ENCODE measurements at places on chromosomes 5 and 9.
A peak's percentile ranks its signal among the peaks of the same experiment; 100 is the strongest.

- no peak for DNase-seq
Observed at GRCh38 chr5:86688406-86688805, 70.7 kb downstream of the COX7C start.

GRCh38 chr5:42632354-42632900 lies 124.2 kb upstream of the CCDC152 start:
- DNase-seq, result no peak

DNA sequence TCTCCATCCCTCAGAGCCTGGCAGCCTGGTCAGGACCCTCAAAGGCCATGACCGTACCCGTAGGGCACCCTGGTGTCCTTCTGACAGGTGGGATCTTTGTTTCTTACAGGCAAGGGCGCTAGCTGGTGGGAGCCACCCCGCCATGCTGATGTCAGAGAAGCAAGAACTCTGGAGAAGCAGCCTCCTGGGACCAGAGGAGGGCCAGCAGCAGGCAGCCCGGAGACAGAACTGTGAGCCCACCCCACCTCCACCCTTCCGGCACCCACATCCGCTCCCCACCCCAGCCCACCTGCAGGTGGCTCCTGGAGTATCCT lies 42.2 kb upstream of the IL17B start:
- no peak for DNase-seq

- no peak for DNase-seq
Observed at GRCh38 chr5:123278284-123278683, 144.9 kb downstream of the CEP120 start.

DNA sequence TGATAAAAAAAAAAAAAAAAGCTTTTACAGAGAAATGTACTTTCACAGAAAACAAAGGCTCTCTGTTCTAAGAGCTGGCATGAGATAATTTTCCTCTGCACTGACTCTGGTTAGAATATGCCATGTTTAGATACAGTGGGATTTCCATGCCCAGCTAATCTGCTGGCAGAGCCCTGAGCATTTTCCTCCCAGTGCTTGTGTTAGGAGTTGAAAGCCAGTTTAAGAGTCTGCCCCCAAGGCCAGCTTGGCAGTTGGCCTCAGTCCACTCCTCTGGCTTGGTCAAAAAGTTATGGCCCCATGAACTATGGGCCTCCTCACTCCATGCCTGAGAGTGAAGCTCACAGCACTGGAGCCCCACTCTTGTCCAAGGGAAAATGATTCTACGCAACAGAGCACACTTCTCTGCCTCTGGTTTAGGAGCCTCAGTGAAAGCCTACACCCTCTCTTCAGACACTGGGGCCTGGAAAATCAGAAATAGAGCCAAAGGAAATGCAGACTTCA lies 21.9 kb downstream of the MOCS2 start:
- DNase-seq, result no peak

DNA sequence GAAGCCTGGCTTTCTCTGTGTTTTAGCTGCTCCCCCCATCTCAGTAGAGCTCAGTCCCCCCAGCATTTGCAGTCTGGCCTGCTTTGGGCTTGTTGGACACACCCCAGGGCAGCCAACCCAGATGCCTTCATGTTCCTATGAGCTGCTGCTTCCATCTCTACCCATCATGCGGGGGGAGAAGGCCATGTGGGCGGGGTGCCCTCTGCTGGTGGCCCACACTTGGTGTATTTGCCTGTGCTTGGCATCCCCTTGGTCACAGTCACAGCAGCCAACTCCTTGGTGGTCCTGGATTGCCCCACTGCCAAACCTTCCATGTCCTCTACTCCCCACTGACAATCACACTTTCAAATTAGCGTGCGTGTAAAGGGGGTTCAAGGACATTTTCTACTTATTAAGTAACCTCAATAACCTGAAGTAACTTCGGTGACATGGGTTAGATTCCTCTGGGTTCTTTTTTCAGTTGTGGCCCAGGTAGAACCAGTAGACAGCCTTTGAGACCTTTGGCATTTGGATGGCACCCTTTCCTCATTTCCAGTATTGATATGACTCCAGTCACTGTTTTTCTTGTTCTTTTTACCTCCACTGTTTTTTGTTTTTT lies 42.8 kb downstream of the SNX30 start:
- DNase-seq, result peak; percentile 57

DNA sequence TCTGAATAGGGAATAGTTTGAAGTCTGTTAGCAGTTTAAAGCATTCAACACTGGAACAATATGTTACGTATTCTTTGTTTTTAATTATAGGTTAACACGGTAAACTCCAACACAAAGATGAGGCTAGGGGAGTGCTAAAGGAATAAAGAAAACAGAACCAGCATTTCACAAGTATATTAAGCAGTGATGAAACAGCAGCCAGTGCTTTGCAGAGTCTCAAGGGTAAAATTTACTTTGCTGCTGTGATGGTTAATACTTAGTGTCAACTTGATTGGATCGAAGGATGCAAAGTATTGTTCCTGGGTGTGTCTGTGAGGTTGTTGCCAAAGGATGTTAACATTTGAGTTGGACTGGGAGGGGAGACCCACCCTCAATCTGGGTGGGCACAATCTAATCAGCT lies 30.0 kb upstream of the GSN start:
- no peak for DNase-seq

- no peak for DNase-seq
Observed at GRCh38 chr5:34656700-34657273, 659 bp downstream of the RAI14 start.

GRCh38 chr9:88789785-88790184 lies 201.5 kb upstream of the S1PR3 start:
- DNase-seq, result no peak

GRCh38 chr9:111762556-111762955 lies 32.2 kb downstream of the SHOC1 start:
- DNase-seq, result no peak

- DNase-seq, result no peak
Observed at GRCh38 chr5:1134478-1134877, 22.6 kb upstream of the SLC12A7 start.

GRCh38 chr5:102959055-102959454 lies 160.9 kb downstream of the GIN1 start:
- DNase-seq, result peak; percentile 97

DNA sequence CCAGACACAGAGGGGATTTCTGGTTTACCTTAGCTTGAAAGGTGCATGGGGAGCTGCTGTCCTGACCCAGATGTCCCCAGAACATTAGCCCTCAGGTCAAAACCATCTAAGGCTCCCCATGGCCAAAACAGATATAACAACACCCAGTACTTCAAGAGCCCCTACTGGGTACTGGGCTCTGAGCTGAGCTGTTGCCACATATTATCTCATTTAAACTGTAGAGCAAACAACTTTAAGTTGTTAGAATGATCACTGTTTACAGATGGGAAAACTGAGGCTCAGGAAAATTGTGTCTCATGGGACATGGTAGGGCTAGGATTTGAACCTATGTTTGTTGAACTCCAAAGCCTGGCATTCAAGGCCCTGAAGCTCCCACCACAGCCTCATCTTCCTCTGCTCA lies 20.6 kb upstream of the SLC25A51 start:
- no peak for DNase-seq

DNA sequence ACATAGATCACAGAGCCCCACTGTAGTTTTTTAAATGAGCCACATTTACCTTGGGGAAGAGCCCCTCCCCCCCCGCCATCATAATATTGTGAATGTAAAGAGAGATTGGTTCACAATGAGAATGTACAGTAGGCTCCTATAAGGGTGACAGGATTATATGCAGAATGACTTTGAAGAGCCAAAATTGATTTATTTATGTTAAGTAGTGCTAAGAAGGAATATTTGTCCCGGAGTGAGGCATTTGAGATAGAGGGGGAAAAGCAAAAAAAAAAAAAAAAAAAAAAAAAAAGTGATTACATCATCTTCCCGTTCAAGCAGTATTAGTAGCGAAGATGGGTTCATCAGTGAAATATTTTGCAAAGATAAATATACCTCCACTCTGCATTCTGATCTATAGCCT lies 73.9 kb downstream of the PIK3R1 start:
- no peak for DNase-seq

DNA sequence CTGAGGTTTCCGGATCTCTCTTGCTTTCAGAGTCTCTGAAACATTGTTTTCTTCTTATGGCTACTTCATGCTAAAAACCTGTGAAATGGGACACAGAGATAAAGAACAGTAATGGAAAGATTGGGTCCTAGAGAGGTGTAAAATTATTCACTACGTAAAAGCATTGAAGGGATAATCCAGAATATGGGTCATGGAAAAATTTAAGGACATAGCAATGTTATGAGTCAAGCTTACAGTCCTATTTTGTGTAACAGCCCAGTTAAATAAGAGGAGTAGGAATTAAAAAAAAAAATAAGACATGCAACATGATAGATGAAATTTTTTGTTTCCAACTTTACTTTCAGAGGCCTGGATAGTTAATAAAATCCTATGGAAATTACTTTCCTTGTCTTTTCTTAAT lies 61.9 kb upstream of the ELL2 start:
- DNase-seq, result peak; percentile 18

DNA sequence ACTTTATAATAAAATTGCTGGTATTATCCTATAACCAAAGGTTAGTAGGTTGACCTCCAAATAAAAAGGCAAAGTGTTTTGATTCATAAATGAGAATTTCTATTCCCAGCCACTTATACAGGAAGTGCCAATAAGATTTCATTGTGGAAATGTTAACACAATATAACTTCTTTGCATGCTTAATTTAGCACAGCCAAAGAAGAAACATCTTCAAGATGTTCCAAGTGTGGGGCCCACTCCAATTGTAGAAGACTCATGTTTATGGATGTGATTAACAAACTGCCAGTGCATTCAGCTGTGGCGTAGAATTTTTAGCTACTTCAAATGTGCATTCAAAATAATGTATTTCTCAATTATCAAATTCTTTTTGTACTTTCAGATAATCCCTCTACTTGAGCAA lies 402.3 kb downstream of the DEPDC1B start:
- DNase-seq, result no peak

GRCh38 chr5:137415231-137415681 lies 83.9 kb downstream of the SPOCK1 start:
- no peak for DNase-seq

- DNase-seq, result no peak
Observed at GRCh38 chr5:5542654-5543053, 120.2 kb downstream of the ICE1 start.

GRCh38 chr5:955886-956761 lies 52.5 kb upstream of the NKD2 start:
- DNase-seq, result no peak

DNA sequence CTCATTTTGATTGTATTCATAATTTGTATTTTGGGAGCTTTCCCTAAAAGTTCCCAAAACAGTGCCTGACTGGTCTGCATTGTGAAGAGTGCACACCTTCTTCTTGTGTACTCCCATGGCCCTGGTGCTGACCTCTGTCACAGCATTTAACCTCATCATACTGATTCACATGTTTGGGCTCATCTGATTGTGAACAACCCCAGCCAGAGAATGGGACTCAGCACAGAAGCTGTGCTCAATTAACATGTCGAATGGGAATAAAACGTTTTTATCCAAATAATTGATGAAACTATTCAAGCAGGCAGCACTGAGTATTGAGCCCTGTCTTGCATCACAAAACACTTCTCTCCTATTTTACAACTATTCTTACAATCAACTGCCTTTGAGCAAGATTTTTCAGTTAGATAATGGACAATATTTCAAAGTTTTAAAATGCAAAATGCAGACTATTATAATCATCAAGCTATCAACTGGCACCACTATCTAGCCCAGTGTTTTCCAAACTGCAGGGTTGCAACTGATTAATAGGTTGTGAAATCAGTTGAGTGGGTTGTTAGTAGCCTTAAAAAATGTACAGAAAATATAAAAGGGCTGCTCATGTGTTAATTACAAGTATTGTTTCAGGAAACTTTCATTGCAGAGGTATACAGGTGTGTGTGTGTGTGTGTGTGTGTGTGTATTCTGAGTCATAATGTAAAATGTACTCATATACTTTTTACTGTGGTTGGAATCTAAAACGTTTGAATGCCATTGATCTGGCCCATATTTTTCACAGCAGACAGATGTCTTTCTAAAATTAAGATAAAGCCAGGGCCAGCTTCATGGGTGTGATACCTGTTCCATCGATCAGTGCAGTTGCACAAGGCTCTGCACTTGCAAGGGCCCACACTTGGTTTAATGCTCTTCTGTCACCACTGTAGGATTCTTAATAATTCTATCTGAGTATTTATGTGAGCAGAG lies 190.5 kb downstream of the PIK3R1 start:
- no peak for DNase-seq
